SK-N-SH (cell line): ENCODE measurements at places on chromosomes 12 and 14.
A peak's percentile ranks its signal among the peaks of the same experiment; 100 is the strongest.

DNA sequence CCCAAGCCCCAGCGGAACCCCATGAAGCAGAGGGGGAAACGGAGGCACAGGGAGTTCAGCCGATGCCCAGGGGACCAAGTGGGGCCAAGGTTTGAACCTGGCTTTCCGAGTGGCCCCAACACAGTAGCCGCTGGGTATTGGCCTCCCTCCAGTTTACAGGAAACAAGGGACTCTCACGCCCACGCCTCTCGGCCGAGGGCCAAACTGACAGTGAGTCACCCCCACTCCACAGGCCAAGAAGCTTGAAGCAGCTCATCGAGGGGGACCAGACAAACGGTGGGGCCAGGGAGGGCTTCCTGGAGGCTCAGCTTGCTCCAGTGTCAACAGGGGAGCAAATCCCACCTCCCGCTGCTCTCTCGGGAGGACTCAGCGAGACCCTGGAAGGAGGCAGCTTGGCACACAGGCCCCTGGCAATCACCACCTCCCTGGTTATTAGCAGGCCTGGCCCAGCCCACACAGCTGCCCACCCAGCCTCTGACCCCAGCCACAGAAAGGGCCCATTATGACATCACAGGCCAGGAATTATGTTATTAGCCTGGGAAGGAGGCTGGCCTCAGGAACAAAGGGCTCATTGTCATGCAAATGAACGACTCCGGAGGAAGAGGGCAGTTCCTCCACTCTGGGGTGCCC, 54.6 kb downstream of the NCOR2 start:
- DNase-seq: peak; percentile 54

DNA sequence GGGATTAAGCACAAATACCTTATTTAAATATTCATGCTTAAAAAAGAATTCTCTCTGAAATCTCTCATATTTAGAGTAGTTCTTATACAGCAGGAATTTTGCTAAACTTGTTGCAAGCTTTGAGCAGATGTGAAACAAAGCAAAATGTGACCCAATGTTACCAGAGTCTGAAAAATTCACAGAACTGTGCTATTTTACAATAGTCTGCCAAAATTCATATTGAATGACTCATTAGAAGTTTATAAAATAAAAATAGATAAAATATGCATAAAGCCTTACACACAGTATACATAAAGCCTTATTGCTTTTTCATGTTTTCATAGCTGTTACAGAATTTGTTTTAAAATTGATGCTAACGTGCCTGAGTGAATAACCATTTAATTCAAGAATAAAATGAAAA, 17.8 kb upstream of the RHOJ start:
- DNase-seq: no peak

GRCh38 chr12:55732288-55732687, 3.5 kb upstream of the CD63 start:
- DNase-seq: no peak

GRCh38 chr12:47822401-47822800, 2.7 kb upstream of the HDAC7 start:
- DNase-seq: no peak

DNA sequence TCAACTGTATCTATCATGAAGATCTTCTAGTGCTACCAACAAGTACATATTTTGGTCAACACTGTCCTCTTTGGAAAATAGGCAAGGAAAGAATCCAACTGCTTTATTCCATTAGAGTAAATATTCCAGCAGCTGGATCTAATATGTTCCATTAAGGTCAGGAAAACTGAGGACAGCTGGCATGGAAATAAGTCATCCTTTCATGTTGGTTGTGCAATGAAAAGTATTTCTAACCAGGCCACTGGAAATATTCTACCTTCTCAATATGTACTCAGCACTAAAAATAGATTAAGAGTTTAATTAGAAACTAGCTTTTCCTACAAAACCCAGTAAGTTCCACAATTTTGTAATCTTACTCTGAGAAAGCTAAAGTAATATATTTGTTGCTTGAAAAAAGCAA, 19.6 kb downstream of the HIGD1C start:
- DNase-seq: no peak

GRCh38 chr12:130880411-130880885, 8.6 kb downstream of the RAN start:
- no peak for DNase-seq

- no peak for DNase-seq
These were observed 332 bp upstream of the TBC1D30 start for GRCh38 chr12:64824130-64824499.

DNA sequence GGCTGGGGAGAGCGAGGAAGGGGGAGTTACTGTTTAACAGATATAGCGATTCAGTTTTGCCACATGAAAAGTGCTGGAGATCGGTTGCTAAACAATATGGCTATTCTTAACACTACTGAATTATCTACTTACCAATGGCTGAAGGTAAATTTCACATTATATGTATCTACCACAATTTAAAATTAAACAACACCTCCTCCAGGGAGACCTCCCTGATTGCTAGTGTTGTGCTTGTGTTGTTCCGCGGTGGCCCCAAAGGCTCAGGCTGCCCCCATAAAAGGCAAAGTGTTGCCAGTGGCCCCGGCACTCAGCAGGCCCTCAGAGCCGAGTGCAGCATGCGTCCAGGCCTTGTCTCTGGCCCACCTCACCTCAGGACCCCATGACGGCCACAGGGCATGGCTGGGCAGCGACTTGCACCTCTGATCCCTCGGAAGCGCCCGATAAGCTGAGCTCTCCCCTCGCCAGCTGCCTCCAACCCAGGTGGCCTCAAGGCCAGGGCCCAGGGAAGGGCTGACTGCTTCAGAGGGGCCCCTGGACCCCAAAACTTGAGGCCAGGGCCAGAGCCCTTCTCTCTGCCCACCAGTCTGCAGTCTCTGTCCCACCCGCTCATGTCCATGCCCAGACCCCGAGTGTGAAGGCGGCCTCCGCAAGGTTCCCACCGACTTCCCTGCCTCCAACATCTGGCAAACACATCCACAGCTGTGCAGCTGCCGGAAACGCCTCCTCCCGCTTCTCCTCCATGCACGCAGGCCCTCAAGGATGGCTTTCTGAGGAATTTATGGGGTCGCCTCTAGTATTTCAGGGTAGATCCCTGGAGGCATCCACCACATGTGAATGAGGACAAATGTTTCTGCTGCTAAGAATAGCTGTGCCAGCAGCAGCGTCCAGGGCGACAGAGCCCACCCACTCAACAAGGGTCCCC, 60.0 kb downstream of the NCOR2 start:
- peak; percentile 61 for DNase-seq

- DNase-seq: no peak
These were observed 89.1 kb downstream of the MIA2 start for GRCh38 chr14:39322807-39323206.

GRCh38 chr14:94544726-94545125, 16.5 kb upstream of the SERPINA4 start:
- no peak for DNase-seq

DNA sequence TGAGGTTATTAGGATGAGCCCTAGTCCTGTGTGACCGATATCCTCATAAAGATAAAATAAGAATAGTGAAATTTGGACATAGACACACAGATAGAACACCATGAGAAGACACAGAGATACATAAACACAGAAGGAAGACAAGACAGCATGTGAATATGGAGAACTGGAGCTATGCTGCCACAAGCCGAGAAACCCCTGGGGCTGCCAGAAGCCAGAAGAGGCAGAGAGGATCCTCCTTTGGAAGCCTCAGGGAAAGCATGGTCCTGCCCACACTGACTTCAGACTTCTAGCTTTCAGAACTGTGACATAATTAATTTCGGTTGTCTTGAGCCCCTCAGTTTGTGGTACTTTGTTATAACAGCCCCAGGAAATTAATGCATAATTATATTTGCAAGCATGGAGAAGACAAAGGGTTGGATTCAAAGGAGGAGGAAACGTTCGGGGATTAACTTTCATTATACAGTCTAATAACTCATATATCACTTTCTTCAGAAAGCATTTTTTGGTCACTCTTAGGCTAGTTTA, 1501.8 kb upstream of the FLRT2 start:
- no peak for DNase-seq
